ENCODE measurements at places on chromosomes 3 and 15.

- no peak for DNase-seq
Observed at GRCh38 chr3:70342149-70342548, 29.7 kb upstream of the MDFIC2 start.

GRCh38 chr15:58454950-58455401 is 23.2 kb downstream of the LIPC start:
- peak; percentile 36 for DNase-seq

- DNase-seq: no peak
Observed at GRCh38 chr3:128009952-128010846, 42.0 kb upstream of the SEC61A1 start.

GRCh38 chr15:82312586-82313349 is 36.5 kb downstream of the GOLGA6L10 start:
- DNase-seq: no peak

Measured in NCI-H1436 treated with DMSO at 0.1 percent for 48 hours (cell line).